ENCODE measurements at places on chromosomes 16 and 17. TPM values are rescaled to one million over a fixed set of nuclear protein-coding genes. Genes with fewer than 3 reads are reported as not detected.

FTSJ3 gene
- 43.1 TPM for total RNA-seq

- DNase-seq, result no peak
These were observed 2.1 kb downstream of the SRSF2 start for GRCh38 chr17:76735006-76735405.

- DNase-seq, result no peak
These were observed 72.4 kb downstream of the PGS1 start for GRCh38 chr17:78450696-78451345.

DNA sequence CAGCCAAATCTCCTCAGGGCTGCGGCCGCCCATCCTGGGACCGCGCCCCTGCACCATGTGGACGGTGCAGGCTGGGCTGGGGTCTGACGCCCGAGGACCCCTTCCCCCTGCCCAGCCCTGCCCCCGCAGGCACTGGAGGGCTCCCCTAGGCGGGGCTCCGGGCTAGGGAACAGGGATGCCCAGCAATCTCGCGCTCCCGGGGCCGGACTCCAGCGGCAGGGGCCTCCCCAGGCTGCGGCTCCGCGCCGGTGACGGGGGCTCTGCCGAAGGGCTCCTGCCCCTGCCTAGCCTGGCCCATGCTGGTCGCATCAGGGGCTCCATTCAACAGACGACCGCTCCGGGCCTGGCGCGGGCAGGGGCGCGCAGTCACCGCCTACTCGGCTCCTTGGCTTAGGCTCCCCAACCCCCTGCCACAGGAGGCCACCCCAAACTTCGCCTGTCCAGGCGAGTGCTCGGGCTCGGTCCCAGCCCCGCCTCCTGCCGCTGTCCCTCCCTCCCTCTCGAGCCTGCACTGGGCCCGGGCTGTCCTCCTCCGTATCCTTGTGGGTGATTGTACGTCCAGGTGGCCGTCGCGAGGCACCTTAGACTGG, 27.4 kb upstream of the ADORA2B start:
- no peak for DNase-seq

DNA sequence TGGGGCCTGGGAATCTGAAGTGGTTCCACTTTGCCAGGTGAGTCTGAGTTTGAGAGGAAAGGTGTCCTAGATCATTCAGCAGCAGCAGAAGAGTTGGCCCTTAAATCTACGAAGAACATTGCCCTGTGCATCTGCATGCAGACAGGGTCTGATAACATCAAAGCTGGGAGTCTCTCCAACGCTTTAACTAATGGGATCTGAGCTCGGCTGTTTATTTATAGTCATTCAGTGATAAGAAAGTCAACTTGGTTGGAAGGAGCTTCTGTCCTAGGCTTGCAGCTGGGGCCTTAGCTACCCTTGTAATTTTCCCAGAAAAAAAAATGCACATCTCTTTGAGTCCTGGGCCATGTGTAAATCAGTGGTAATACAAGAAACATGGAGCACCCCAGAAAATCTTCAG, 418.0 kb upstream of the HSBP1 start:
- no peak for DNase-seq

DBNDD1 gene
- 21.2 TPM for total RNA-seq

GRCh38 chr16:2365397-2366294, 25.1 kb upstream of the ABCA3 start:
- no peak for DNase-seq

- no peak for DNase-seq
These were observed at the start of gene CNTNAP1 for GRCh38 chr17:42681976-42682721. Gene CNTNAP1, plus strand, starts transcription at chr17:42682531. Its CDS starts 299 bp downstream, at chr17:42682830.

DNA sequence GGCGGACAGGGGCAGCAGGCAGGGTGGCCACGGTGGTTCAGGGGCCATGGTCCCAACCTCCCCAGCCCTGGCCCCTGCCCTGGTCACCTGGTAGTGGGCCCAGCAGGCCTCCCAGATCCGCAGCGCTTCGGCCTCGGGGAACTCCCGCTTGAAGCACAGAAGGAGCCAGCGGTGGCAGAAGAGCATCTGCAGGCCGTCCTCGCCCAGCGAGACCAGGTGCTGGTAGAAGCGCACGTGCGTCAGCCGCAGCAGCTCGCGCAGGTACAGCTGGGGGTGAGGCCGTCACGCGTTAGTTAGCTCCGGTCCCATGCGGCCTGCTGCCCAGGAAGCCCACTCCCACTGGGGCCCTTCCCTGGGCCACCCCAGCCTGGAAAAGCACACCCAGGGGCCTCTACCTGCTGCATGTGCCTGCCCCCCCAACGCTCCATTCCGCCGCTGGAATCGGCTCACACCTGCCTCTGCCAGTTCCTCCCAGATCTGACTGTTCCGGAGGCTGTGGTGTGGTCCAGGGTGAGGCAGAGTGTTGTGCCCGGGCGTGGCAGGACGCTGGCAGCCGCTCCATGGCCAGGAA, 90.8 kb downstream of the TBC1D16 start:
- no peak for DNase-seq

DNA sequence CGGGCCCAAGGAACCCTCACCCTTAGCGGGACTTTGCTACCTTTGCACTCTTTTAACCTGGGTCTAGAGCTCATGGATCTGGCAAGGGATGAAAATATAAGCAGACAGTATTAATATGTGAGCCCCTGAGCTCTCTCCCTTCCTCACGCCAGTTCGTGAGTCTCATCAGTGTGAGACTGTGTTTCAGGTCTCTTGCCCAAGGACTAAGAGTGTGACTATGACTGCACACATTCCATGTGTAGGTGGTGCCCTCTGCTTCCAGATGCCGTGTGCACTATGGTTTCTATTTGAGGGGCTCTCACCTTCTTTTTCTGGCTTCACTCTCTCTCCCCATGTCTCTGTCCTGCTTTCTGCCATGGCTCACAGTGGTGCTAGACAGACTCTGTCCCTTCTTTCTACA, 40.5 kb downstream of the DHRS7B start:
- no peak for DNase-seq

- DNase-seq, result no peak
These were observed 855 bp downstream of the TUFM start for GRCh38 chr16:28845293-28845692.

DNA sequence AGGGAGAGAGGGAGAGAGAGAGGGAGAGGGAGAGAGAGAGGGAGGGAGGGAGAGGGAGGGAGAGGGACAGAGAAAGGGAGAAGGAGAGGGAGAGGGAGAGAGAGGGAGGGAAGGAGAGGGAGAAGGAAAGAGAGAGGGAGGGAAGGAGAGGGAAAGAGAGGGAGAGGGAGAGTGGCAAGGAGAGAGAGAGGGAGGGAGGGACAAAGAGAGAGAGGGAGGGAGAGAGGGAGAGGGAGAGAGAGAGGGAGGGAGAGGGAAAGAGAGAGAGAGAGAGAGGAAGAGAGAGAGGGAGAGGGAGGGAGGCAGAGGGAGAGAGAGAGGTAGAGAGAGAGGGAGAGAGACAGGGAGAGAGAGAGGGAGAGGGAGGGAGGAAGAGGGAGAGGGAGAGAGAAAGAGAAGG, 73.5 kb downstream of the AXIN2 start:
- no peak for DNase-seq

GRCh38 chr16:50836121-50836621, 94.3 kb downstream of the CYLD start:
- no peak for DNase-seq

- DNase-seq, result no peak
These were observed 6.9 kb downstream of the IFT20 start for GRCh38 chr17:28328325-28328724.

PPY gene
- not detected for total RNA-seq

GRCh38 chr16:50195276-50195675, 42.2 kb downstream of the TENT4B start:
- no peak for DNase-seq

- DNase-seq, result no peak
These were observed 34.7 kb downstream of the MRTFB start for GRCh38 chr16:14105760-14106375.

DNA sequence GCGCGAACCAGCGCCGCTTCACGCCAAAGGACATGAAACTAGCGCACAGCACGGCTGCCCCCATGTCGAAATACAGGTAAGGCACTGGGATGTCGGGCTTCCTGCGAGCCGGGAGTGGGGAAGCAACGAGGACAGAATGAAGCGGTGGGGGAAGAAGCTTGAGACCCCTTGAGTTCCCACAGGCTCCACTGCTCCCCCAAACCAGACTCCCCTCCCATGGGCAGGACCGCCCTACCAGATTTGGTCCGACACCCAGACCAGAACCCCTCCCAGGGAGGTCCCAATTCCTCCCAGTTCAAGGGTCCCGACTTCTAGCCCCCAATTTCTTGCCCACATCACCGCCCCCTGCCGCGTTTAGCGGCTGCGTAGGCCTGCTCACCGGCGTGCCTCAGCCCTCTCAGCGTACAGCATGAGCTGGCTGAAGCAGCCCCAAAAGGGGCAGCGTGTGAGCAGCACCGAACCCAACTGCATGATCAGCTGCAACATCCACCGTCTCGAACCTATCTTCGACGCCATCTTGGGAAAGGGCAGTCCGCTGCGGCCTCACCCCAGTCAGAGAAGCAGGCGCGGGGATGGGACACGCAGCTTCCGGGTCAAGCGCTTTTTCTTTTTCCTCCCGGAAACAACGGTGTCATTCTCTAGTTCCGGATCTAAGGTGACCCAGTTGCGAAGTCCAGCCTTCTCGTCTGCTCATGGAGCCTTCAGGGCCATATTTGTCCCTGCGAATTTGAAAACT, at the start of gene TMEM101:
Gene TMEM101, minus strand, starts transcription at position 527 of the 736 bp plus-strand sequence. Its CDS starts 11 bp downstream, at position 516.
- peak; percentile 91 for DNase-seq

GRCh38 chr17:16908273-16908672, 63.6 kb downstream of the TNFRSF13B start:
- DNase-seq, result no peak

KRTAP16-1 gene
- total RNA-seq, result not detected

DNA sequence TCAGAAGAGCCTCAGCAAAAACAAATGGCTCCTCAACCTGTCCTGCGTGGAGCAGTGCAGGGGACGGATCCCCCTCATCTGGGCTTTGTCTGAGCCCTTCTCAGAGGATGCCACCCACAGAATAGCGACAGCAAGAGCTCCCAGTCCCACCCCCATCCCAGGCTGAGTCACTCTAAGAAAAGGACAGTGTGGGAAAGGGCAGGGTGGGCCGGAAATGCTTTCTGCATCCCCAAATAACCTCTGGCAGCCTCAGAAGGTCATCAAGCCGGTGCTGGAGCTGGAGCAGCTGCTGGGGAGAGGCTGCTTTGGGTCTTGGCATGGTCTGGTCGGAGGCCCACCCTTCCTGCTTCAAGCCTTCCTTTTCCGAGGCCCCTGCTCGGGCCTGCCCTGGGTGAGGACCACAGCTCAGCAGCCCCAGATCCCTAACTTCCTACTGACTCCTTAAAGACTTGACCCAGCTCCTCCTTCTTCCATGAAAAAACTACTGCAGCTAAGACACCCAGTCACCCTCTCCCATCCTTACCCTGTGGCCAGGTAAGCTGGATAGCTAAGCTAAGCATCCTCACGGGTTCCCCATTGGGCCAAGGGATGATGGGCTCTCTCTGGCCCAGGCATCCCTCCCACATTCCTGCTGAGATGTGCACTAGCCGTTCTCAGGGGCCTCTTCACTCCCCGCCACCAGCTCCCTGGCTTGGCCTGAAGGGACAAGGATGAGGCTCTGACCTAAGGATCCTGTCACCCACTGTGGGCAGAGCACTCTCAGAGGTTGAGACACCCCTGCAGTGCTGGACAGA, 8.7 kb downstream of the SLC12A4 start:
- no peak for DNase-seq

DNA sequence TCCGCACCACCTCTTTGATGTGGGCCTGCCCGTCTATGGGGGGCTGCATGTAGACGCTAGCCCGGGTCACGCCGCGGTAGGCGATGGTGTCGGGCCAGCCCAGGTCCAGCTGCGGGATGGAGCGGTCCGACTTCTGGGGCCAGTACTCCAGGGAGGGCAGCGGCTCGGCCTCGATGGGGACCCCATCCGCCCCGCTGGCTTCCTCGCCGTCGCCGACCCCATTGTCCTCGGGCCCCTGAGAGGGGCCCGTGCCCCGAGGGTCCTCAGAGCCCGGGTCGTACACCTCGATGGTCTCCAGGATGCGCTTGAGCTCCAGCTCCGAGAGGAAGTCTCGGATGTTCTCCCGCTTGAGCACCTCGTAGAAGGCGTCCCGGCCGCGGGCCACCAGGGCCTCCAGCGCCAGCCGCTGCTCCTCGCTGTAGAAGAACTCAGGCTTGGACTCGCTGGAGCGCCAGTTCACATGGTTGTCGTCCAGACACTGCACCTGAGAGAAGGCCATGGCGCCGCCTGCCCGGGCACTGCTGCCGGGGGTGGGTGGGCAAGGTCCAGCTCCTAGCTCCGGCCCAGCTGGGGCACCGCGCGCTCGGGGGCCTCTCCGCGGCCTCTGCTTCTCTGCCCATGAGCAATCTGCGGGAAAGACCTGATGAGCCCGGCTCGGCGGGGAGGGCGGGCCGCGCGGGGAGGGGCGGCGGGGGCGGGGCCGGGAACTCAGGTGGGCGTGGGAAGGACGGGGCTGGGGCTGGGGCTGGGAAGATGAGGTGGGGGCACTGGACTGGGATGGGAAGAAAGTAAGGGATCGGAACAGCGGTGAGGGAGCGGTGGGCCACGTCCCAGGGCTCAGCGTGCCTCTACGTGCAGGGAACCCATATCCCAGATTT, 782 bp downstream of the FAM83G start:
- DNase-seq, result peak; percentile 26

GRCh38 chr16:65394281-65394680, 272.4 kb upstream of the CDH11 start:
- DNase-seq, result no peak

DNA sequence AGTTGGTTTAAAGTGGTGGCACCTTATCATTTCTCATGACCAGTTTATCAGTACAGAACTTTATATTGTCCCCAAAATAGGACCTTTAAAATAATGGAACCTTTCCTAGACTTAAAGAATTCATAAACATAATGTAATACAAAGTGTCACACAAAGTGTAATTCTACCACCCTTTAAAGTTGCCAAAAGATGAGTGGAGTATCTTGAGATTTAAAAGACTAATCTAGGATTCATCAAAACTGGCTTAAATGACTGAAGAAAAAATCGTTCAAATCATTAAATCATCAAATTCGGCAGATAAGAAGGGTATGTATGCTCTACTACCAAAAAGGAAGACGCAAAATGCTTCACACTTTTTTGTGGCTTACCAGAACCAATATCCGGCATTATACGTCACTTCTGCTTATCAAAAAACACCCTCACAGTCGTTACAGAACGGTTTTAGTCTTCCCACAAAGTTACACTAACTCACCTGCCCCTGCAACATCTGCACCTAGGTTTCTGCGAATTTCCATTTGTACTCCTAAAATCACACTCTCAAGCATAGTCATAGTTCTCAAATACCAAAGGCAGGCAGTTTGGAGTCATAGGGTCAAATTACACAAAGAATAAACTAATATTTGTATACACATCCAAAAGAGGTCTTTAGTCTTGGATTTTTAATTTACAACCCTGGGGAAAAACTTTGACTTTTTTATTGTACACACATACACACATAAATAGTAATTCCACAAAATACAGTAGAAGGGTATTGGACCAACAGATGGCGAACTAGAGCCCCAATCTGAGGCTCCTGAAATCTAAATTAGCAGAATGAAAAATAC, 1.4 kb upstream of the KANSL1 start:
- no peak for DNase-seq

- DNase-seq, result no peak
These were observed 62.9 kb upstream of the MGAT5B start for GRCh38 chr17:76805319-76805718.

Data from mucosa of gallbladder (tissue), 1 donor.